ENCODE measurements at places on chromosomes 13 and 19. TPM values are rescaled to one million over a fixed set of nuclear protein-coding genes. Genes with fewer than 3 reads are reported as not detected.
A peak's percentile ranks its signal among the peaks of the same experiment; 100 is the strongest.

The SUPT5H gene
- 130 TPM for total RNA-seq

The OVOL3 gene
- not detected for total RNA-seq

The DOCK9 gene
- total RNA-seq: 24.1 TPM

- no peak overlapping the region for H3K27ac ChIP-seq
- no peaks in the 10 kb centered on the region for H3K36me3 ChIP-seq
- no peak overlapping the region for H3K4me3 ChIP-seq
- H3K4me1 ChIP-seq: no peaks in the 10 kb centered on the region
- no peaks in the 10 kb centered on the region for H3K27me3 ChIP-seq
Measured at GRCh38 chr19:28577233-28577632, 635.7 kb downstream of the UQCRFS1 start.

DNA sequence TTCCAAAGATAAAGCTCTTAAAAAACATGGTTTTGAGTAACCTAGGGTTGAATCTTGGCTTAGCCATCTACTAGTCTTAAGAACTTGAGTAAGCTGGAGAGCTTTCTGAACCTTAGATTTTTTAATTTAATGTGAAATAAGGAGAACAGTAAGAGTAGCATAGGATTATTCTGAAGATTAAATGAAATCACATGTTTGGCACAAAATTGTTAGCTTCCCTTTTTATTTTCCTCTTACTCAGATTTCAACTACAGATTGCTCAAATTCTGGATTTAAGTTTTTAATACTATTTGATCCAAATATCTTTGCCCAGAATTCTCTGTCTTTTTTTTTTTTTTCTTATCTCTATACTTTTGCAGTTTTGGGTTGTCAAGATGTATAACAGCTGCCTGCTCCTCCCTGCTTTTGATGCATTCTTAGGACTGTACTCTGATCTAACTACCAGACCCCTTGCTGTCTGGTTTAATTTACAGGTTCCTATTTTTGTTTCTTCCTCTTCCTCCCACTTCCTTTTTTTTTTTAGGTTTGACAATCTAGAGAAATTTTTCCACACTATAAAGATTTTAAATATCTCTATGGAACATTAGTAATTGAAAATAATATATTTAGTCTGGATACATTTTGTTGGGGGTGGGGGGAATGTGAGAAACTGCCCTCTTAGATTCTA is 12.3 kb downstream of the POMP start:
- H3K36me3 ChIP-seq: peaks cover 77% of the 10 kb centered on the region
- H3K4me3 ChIP-seq: no peak overlapping the region
- H3K4me1 ChIP-seq: no peaks in the 10 kb centered on the region
- no peak for DNase-seq

GRCh38 chr19:14561847-14562351 is 10.0 kb downstream of the NDUFB7 start:
- H3K27me3 ChIP-seq: no peaks in the 10 kb centered on the region
- H3K27ac ChIP-seq: peak overlapping the region; percentile 72
- H3K4me3 ChIP-seq: no peak overlapping the region

- no peaks in the 10 kb centered on the region for H3K27me3 ChIP-seq
- H3K4me1 ChIP-seq: peaks cover 36% of the 10 kb centered on the region
- DNase-seq: no peak
- no peaks in the 10 kb centered on the region for H3K36me3 ChIP-seq
- peak overlapping the region; percentile 99 for H3K27ac ChIP-seq
Measured at GRCh38 chr19:31126236-31126635, 223.0 kb downstream of the TSHZ3 start.

DNA sequence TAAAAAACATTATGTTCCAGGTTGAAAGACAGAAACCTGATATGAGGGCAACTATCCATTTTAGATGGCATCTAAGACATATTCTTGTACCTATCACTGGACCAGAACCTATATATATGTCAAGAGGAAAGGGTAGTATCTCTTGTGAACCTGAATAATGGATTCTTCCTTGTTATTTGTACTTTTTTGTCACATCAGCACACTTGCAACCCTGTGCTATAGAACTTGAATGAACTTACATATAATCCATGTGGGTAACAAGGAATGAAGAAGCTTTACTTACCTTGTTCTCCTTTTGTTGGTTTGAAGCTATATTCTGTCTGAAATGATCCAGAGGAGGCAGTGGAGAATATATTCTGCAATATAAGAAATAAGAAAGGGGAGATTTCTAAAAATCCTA is 483.7 kb upstream of the ATXN8OS start:
- H3K4me1 ChIP-seq: no peaks in the 10 kb centered on the region
- H3K27ac ChIP-seq: no peak overlapping the region
- H3K36me3 ChIP-seq: no peaks in the 10 kb centered on the region
- H3K27me3 ChIP-seq: peaks cover 2% of the 10 kb centered on the region
- no peak overlapping the region for H3K4me3 ChIP-seq

- no peak for DNase-seq
- H3K27me3 ChIP-seq: peaks cover 20% of the 10 kb centered on the region
- H3K4me1 ChIP-seq: peaks cover 8% of the 10 kb centered on the region
- no peak overlapping the region for H3K27ac ChIP-seq
Measured at GRCh38 chr19:7670150-7670783, 1.4 kb downstream of the RETN start.

- peaks cover 11% of the 10 kb centered on the region for H3K27me3 ChIP-seq
- H3K27ac ChIP-seq: no peak overlapping the region
- H3K4me3 ChIP-seq: no peak overlapping the region
- H3K4me1 ChIP-seq: peaks cover 2% of the 10 kb centered on the region
- no peak for DNase-seq
- peaks cover 6% of the 10 kb centered on the region for H3K36me3 ChIP-seq
Measured at GRCh38 chr13:25345576-25345975, 26.2 kb upstream of the ATP8A2 start.
